ENCODE measurements at places on chromosomes 11 and 22.

GRCh38 chr11:93908689-93909088 is 58.3 kb upstream of the VSTM5 start:
- no peak for DNase-seq

- no peak for DNase-seq
Measured at GRCh38 chr11:16772141-16772512, 33.7 kb downstream of the C11orf58 start.

- DNase-seq, result no peak
Measured at GRCh38 chr22:47061226-47061625, 298.8 kb downstream of the TBC1D22A start.

- no peak for DNase-seq
Measured at GRCh38 chr11:113241636-113242054, 72.7 kb upstream of the TTC12 start.

GRCh38 chr11:69644962-69645675 is 4.2 kb downstream of the CCND1 start:
- no peak for DNase-seq

GRCh38 chr22:33405194-33405593 is 347.0 kb upstream of the SYN3 start:
- DNase-seq, result no peak

DNA sequence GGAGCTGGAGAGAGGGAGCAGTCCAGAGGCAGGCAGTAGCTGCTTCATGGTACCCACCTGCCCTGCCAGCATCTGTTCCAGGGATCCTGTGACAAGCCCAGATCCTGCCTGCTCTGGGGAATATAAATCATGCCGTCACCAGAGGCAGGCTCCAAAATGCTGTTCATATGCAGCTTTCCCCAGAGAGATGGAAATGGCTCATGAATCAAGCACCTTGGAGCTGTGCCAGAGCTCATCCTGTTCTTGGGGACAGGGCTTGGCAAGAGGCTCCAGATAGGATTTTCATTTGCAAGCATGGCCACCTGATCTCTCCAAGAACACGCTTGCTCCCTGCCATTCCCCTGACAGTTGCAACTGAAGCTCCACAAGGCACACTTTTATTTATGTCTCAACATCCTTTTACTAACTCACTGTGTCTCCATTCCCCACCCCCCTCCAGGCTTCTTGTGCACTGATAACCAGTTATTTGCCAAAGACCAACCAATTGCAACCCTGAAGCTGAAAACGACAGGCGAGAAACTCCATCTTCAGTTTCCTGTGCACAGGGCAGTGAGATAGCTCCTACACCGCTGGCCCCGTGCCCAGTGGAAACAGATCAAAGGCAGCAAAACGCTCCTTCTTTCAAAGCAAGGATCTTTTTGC is 115.8 kb upstream of the PITPNB start:
- peak; percentile 82 for DNase-seq

DNA sequence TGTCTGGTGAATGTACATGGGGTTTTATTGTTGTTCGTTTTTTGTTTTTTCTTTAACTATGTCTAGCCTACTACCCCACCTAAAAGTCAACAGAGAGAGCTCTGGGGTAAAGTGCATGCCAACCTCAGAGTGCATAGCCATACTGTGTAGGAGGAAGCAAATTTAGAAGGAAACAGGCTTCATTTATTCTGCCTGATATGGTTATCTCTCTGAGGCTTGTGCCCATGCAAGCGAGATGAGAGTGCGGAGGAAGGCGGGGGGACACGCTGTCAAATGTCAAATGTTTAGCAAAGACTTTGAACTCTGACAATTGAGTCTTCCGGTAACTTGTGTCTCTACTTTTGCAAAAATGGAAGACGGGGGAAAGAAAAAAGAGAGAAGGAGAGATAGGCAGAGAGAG is 295.5 kb downstream of the ETS1 start:
- DNase-seq, result no peak

DNA sequence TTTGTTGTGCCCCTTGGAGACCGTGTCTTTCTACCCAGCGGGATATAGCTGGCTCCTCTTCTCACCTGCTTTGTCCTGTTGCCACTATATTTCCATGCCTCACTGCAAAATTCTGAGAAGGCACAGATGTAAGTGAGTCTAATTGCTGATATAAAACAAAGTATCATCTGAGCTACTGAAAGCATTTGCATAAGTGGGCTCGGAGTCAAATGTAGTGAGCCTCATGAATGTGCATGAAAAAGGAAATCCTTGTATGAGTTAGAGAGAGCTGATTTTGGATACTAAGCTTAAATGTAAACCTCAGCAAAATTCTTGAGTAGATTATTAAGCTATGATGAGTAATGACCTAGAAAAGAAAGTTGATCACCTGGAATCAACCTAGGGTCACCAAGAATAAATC is 13.9 kb downstream of the OVCH2 start:
- no peak for DNase-seq

DNA sequence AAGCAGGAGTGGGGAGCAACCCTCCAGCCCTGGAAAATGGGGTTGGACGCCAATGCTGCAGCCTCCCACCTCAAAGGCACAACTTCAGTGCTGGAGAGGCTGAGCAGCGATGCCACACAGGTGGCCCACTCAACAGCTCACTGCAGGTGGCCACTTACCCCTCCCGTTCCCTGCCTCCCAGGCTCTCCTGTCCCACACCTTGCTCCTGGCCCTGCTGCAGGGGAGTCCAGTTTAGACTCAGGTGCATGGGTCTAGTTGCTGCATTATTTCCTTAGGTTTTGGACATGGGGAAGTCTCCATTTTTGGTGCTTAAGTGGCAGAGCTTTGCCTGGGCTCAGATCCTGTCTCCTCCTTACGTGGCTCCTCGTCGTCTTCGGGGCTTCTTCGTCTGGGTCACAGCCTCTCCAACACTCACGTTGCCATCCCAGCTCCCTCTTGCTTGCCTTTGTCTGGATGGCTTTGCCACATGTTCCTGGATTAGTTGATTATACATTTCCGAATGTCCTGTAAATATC is 898.3 kb downstream of the BRD1 start:
- DNase-seq, result no peak

DNA sequence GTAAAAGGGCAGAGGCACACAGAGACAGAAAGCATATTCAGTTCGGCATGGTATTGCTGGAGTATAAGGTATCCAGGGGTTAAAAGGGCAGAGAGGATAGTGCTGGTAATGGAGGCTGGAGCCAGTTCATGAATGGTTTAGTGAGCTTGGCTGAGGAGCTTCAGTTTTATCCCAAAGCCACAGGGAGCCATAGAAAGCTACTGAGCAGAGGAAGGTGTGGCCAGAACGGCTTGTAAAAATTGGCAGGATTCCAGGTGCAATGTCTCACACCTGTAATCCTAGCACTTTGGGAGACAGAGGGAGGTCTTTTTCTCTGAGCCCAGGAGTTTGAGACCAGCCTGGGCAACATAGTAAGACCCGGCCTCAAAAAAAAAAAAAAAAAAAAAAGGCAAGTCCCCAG is 186.1 kb downstream of the MYO18B start:
- no peak for DNase-seq

DNA sequence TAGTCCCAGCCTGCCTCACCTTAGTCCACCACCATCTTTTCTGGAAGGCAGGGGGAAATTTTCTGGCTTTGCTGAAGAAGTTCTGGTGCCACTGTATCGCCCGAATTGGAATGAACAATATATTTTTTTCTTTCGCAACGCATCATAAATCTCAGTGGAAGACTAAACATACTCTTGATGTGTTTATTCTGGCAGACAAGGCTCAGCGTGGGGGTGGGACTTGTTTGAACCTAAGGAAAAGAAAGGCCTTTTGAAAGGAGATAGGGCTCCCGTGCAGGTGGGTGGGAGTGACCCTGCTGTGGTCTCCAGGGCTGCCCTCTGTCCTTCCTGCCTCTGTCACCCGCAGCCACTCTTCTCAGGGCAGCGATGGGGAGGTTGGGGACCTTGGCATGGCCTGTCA is 42.5 kb downstream of the CD82 start:
- DNase-seq, result no peak

- DNase-seq, result no peak
Measured at GRCh38 chr11:128520206-128520887, 67.0 kb downstream of the ETS1 start.

DNA sequence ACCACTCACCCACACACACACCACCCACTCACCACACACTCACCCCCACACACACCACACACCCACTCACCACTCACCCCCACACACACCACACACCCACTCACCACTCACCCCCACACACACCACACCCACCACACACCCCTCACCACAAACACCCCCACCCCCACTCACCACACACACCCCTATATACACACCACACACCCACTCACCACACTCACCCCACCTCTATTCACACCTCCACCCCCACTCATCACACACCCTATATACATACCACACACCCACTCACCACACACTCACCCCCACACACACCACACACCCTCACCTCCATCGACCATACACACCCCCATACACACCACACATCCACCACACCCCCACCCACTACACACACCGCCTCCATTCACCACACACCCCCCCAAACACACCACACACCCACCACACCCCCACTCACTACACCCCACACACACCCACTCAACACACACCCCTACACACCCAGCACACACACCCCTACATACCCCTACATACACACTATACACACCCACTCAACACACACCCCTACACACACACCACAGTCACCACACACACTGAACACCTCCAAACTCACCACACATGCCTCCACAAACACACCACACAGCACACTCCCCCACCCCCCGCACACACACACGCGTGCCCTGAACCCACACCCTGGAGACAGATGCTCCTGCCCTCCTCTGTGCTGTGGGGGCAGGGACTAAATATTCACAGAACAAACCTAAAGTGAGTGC is 19.0 kb upstream of the TTLL12 start:
- no peak for DNase-seq

GRCh38 chr22:23184764-23185113 is 4.4 kb downstream of the BCR start:
- DNase-seq, result no peak

- DNase-seq, result no peak
Measured at GRCh38 chr11:57763568-57763967, 2.0 kb downstream of the CTNND1 start.
